ENCODE measurements at places on chromosomes 12 and 14.

DNA sequence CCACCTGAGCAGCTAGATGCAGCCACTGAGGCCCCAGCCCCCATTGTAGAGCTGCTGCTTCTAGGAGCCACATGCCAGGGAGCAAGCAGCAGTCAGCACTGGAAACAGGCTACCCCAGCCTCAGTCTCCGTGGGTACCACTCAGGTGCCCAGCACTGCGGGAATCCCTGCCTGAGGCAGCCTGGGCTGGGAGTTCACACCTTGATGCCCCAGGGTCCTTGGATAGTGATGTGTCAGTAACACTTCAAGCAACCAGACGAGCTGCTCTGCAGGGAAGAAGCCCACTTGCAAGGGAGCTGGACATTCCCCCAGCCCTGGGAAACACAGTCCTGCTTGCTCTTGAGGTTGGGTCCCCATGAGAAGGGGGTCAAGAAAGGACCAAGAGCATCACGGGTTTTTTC is 90.7 kb downstream of the ZFP36L1 start:
- DNase-seq = no peak

GRCh38 chr14:55580470-55581341 is 699 bp downstream of the KTN1 start:
- peak; percentile 58 for DNase-seq

- DNase-seq = no peak
These were observed 47.7 kb upstream of the GRIP1 start for GRCh38 chr12:66726556-66726955.

- DNase-seq = no peak
These were observed 115.6 kb downstream of the LRIG3 start for GRCh38 chr12:58804749-58805148.

DNA sequence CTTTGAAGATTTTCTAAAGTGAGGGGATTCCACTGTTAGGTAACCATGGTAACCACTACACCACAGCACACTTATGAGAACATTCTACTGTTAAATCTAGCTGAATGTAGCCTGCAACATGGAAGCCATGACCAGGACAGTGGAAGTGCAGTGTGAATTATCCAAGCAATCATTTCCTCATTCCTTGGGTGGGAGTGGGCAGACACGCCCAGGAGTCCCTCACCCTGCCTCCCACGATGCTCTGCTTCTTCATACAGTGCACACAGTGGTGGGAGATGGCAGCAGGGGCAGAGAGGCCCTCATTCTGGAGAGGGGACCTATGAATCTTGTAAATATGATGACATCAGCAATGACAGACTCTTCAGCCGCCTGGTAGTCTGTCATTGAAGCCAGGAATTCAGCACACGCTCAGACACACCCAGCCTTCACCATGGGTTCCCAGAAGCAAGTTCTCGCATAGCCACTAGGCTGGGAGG is 70.1 kb upstream of the HOXC13 start:
- DNase-seq = no peak

DNA sequence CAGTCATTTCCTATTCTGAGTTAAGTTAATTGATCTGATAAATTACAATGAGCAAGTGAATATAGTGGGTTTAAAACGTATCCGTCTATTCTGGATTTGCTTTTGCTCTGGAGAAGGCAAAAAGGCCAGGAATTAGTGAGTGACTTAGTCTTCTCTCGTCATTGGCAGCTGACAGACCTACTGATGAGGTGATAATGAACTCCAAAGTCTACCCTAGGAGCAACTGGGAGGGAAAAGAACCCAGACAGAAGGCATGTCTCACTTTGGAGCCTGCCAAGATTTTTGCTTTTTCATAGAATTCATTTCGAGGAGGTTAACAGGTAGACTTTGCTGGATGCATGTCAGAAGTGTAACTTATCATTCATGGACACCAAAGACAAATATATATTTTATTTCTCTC is 270.3 kb downstream of the FBXL14 start:
- DNase-seq = no peak

DNA sequence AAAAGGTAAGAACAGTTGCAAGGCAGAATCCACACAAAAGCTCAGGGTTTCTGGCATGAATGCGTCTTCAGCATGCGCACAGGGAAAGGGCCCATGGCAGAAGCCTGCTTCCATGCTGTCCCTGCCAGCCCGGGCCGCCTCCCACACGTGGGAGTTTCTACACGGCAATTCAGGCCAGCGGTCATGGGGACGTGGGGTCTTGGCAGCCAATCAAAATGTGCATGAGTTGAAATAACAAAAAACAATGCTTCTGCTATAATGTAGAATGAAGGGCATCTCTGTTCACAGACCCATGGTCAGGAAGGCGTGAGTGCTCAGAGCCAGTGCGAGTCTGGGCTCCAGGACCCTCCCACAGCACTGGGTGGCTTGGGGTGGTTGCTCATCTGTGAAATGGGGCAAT is 28.6 kb downstream of the AMN start:
- no peak for DNase-seq

DNA sequence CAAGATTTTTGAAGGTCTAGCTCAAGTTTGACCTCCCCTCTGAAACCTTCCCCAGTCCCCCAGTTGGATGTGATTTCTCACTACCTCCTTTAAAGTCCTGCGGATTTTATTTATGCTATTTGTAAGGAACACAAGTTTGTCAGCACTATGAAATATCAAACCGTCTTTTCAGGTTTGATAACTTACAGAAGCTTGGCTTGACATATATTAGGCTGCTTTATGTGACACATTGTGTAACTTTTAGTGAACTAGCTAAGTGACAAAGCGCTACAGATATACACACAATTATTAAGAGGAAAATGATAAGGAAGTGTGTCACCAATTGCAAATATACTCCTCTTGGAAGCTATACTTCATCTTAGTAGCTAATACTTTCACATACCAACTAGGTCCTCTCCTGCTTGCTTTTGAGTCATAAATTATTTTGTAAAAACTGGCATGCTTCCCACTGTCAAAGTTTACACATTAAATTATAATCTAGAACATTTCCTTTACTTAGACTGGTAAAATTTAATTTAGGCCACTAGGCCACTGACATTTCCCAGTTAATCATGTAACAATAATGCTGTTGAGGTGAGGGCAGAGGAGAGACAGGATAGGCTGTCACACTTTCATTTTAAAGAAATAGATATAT is 149.5 kb downstream of the TMTC3 start:
- DNase-seq = no peak

GRCh38 chr14:32203928-32204357 is 874 bp upstream of the RNU6-8 start:
- peak; percentile 15 for DNase-seq

DNA sequence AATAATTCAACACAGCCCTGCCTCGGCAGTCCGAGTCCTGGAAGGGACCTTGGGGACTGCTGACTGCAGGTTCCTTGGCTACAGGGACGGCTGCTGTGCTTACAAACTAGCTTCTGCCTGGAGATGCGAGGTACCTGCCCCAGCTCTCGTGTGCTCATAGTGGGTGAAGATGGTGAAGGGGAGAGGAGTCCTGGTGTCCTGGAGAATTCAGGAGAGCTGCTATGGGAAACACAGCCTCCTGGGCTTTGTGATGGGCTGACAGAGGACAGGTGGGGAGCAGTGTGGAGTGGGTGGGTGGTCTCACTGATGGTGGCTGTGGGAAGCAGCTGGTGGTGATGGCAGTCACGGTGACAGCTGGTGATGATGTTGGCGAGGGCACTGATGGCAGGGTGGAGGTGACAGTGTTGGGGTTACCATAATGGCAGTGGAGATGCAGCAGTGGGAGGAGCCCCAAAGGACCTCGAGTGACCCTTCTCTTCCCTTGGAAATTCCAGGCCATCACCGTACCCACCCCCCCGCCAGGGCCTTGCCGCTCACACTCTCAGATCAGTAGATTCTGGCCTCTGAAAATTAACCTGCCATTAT is 32.8 kb downstream of the HVCN1 start:
- no peak for DNase-seq

GRCh38 chr12:1825382-1826102 is 5.2 kb downstream of the LRTM2 start:
- no peak for DNase-seq

GRCh38 chr12:13275241-13276085 is 78.9 kb downstream of the EMP1 start:
- no peak for DNase-seq

GRCh38 chr12:49821373-49822287 is 6.6 kb downstream of the NCKAP5L start:
- DNase-seq = no peak

DNA sequence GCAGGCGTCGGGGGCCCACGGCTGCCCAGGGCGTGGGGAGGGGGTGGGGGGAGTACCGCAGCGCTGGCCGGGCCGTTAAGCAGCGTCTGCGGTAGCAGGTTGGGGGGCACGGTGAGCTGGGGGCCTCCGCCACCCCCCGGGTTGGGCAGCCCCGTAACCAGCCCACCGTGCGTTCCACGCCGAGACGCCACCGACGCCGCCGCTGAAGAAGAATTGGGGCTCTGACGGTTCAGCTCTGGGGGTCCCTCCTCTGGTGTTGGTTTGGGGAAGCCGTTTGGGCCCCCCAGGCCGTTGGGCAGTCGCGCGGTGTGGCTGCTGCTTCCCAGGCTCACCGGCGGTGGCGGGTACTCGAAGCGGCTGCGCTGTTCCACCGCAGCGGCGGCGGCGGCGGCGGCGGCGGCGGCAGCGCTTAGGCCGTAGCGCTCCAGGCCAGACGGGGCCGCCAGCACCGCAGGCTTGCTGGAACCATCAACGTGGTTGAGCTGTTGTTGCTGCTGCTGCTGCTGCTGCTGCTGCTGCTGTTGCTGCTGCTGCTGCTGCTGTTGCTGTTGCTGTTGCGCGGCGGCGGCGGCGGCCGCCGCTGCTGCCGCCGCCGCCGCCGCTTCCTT is 1.5 kb downstream of the IRF2BPL start:
- peak; percentile 63 for DNase-seq

DNA sequence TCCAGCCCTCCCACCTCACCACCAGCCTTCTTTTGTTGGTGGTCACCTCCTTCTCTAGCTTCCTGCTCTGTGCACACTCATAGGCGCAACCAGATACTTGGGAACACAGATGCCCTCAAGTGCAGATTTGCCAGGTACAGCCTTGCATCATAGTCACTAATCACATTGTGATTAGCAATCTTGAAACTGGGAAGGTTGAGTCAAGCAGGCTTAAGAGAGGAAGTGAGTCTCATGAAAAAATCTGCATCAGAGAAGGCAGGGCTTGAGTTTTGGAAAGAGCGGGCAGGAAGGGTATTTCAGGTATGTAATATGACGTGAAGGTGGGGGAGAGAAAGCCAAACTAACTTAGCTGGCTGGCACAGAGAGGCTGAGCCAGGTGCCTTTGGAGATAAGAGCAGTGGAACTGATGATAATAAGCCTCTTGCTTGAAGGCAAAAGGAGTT is 2.7 kb upstream of the RABGGTA start:
- peak; percentile 64 for DNase-seq

- no peak for DNase-seq
These were observed 619.3 kb downstream of the SNAPC1 start for GRCh38 chr14:62381311-62382070.

- DNase-seq = no peak
These were observed 5.2 kb upstream of the ACADS start for GRCh38 chr12:120720234-120720986.

- no peak for DNase-seq
These were observed 19.8 kb downstream of the KDM2B start for GRCh38 chr12:121561009-121561395.

DNA sequence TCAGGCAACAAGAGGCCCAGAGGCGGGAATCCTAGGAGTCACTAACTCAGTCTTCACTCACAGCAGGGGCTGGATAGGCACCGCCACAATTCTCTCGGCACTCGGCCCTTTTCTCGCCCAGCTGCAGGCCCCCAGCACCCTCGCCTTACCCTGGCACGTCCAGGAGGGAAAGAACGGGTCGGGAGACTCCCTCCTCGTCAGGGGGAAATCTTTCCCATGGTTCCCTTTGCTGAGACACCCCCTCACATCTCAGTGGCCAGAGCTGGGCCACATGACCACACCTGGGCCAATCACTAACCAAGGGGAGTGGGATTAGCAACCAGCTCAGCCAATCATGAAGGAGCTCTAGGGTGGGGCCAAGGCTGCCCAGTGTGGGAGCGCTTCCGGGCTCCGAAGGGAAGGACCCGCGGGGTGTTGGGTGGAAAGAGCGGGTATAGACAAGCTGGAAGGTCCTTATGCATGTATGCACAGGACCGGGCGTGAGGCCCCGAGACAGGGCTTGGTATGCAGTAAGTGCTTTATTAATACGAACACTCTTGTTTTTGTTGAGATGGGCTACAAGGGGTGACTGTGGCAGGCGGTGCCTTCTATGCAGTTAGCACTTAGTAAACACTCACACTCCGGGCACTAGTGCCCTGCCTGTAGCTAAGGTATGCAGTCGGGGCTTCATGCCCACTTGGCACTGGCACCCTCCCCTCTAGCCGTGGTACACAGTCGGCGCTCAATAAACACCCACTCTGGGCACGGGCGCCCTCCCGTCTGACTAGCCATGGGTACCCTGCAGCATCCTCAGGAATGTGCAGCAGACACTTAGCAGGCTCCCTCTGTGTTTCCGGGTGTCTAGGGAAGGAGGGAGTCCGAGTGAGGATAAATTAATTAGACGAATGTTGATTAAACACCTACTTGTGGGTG is 40.3 kb downstream of the ADGRD1 start:
- DNase-seq = no peak

- DNase-seq = no peak
These were observed 4.8 kb upstream of the SNRNP35 start for GRCh38 chr12:123453165-123453564.

DNA sequence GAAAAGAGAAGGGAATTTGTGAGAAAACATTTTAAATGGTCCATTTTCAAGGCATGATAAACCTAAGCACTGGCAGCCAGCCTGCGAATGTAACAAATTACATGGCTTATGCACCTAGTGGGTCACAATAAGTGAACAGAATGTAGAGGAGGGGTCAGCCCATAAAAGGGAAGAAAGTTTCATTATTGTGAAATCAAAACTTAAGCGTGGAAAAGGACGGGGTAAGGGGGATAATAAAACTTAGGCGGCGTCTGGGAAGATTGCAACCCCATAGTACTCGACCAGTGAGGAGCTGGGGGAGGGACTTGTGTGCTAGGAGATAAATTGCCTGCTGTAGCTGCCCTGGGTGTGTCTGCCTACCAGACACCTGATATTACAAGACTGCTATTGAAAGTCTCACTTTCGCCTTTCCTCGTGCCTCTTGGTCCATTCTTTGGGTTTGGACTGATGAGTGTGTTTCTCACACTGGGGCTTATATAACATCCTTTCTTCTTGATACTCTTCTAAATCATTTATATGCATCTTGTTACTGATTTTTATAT is 40.6 kb downstream of the ZDHHC17 start:
- DNase-seq = no peak

- no peak for DNase-seq
These were observed 611.8 kb downstream of the ETNK1 start for GRCh38 chr12:23236811-23237210.

DNA sequence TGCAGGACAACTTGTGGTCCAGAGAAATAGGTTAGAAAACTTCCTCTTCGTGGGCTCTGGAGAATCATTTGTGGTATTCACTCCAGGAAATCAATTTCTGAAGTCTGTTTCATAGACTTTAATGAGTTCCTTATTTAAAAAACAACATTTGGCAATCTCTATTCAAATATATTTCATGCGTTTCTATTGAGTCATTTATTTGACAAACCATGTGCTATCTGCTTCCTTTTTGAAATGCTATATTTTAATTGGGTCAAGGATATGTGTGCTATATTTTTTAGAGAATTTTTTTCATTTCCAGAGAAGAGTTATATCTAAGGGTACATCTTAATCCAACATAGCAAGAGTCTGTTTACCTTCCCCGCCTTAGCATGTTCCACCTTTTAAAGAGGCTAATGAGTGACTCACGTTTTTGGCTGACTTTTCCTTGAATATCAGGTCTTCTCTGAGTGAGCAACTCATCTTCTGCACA is 252.4 kb upstream of the EGLN3 start:
- no peak for DNase-seq

GRCh38 chr12:122004633-122005071 is 17.0 kb upstream of the BCL7A start:
- no peak for DNase-seq
